ENCODE measurements at places on chromosomes 7 and 10. TPM values are rescaled to one million over a fixed set of nuclear protein-coding genes. Genes with fewer than 3 reads are reported as not detected.

- H3K4me1 ChIP-seq = no peaks in the 10 kb centered on the region
- no peak overlapping the region for H3K27ac ChIP-seq
- no peaks in the 10 kb centered on the region for H3K36me3 ChIP-seq
Observed at GRCh38 chr7:2681929-2682799, 5.8 kb upstream of the AMZ1 start.

GRCh38 chr7:38671911-38672905, 41.0 kb upstream of the AMPH start:
- DNase-seq = no peak
- H3K27ac ChIP-seq = no peak overlapping the region
- no peaks in the 10 kb centered on the region for H3K4me1 ChIP-seq
- no peaks in the 10 kb centered on the region for H3K36me3 ChIP-seq
- H3K27me3 ChIP-seq = no peaks in the 10 kb centered on the region
- no peak overlapping the region for H3K4me3 ChIP-seq

DNA sequence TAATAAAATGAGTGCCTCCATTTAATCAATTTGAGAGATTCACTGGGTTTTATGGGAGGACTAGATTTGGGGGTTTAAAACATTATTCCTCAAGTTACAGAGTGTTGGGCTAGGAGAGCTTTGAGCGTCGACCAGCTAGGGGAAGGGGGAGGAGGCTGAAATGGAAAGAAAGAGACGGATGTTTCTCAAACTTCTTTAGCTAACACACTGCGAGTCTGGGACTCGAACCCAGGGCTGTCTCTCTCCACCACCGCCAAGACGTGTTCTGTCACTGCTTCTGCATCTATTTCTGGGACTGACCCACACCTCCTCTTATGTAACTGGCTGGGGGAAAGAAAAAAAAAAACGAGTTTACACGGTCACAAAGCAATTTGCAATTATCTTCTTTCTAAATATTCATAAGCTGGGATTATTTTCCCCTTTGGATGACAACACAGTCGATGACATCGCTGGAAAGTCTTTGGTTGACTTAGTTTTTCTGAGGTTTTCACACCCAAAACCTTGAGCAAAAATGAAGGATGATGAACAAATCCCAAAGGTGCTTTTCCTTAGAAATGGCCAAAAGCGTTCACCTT, 27.2 kb downstream of the CHST15 start:
- H3K27ac ChIP-seq = no peak overlapping the region
- no peaks in the 10 kb centered on the region for H3K36me3 ChIP-seq
- H3K4me1 ChIP-seq = peaks cover 15% of the 10 kb centered on the region

DNA sequence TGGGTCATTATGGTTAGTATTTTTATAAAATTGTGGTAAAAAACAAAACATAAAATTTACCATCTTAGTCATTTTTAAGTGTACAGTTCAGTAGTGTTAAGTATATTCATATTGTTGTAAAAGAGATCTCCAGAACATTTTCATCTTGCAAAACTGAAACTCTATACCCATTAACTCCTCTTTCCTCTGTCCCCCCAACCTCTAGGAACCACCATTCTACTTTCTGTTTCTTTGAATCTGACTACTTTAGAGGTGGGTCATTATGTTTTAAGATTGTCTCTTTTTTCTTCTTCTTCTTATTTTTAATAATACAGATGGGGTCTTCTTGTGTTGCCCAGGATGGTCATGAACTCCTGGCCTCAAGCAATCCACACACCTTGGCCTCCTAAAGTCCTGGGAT, 84.1 kb downstream of the DOCK4 start:
- H3K27ac ChIP-seq = no peak overlapping the region
- no peaks in the 10 kb centered on the region for H3K4me1 ChIP-seq
- no peaks in the 10 kb centered on the region for H3K36me3 ChIP-seq
- no peaks in the 10 kb centered on the region for H3K27me3 ChIP-seq
- H3K4me3 ChIP-seq = no peak overlapping the region

DNA sequence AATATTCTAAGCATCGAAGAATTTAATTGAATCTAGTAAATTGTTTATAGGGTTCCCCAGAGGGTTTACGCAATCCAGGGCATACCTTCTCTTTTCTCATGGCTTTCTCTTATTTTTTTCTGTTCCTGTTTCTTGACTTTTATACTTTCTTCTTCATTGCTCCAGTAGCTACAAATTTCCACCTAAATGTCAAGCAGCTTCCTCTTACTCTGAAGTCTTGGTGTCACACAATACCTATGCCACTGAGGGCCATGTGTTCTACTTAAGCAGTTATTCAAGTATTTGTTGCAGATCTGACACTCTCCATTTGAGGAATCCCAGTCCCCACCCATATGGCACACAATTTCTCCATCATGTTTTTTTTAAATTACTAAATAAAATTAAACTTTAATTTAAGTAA, 343.1 kb upstream of the MBL2 start:
- no peak for DNase-seq
- no peaks in the 10 kb centered on the region for H3K36me3 ChIP-seq
- H3K27ac ChIP-seq = no peak overlapping the region
- H3K27me3 ChIP-seq = no peaks in the 10 kb centered on the region
- no peak overlapping the region for H3K4me3 ChIP-seq
- no peaks in the 10 kb centered on the region for H3K4me1 ChIP-seq

DNA sequence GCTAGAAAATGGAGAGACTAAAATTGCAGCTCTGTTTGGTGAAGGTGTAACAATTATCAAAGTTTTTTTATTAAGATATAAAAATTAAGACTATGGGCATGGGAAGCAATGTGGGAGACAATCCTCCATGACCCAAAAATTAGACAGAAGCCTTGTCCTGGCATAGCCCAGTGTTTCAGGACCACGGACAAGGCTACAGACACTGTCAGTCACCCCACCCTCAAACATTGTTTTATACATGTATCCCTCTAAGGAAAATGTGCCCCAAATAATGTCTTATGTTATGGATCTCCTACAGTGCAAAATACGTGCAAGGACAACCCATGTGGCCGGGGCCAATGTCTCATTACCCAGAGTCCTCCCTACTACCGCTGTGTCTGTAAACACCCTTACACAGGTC, 24.0 kb downstream of the HABP2 start:
- no peaks in the 10 kb centered on the region for H3K27me3 ChIP-seq
- H3K36me3 ChIP-seq = no peaks in the 10 kb centered on the region
- no peak overlapping the region for H3K27ac ChIP-seq
- no peaks in the 10 kb centered on the region for H3K4me1 ChIP-seq
- H3K4me3 ChIP-seq = no peak overlapping the region

DNA sequence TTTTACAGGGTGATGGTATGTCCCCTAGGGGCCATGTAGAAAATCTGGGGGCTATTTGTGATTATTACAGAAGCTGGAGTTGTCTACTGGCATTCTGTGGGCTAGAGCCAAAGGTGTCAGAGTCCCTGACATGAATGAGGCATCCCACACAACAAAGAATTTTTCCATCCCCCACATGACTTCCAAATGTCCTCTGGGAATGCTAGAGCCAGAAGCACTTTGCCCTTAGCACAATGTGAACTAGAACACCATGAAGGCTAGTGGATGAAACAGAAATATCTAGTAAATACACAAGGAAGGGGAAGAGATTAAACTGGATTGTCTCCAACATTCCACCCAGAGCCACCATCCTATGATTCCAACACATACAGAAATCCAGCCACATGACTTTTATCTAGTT, 46.9 kb downstream of the FAM13C start:
- H3K4me1 ChIP-seq = peaks cover 37% of the 10 kb centered on the region
- H3K27me3 ChIP-seq = no peaks in the 10 kb centered on the region
- H3K27ac ChIP-seq = peak overlapping the region; percentile 19
- H3K4me3 ChIP-seq = no peak overlapping the region

- H3K27ac ChIP-seq = no peak overlapping the region
- H3K36me3 ChIP-seq = no peaks in the 10 kb centered on the region
- DNase-seq = no peak
Observed at GRCh38 chr10:114893251-114893650, 44.7 kb upstream of the TRUB1 start.

- no peaks in the 10 kb centered on the region for H3K4me1 ChIP-seq
- H3K27me3 ChIP-seq = no peaks in the 10 kb centered on the region
- H3K4me3 ChIP-seq = no peak overlapping the region
- DNase-seq = peak; percentile 16
- H3K27ac ChIP-seq = no peak overlapping the region
Observed at GRCh38 chr10:67079126-67079525, 153.3 kb downstream of the LRRTM3 start.

DNA sequence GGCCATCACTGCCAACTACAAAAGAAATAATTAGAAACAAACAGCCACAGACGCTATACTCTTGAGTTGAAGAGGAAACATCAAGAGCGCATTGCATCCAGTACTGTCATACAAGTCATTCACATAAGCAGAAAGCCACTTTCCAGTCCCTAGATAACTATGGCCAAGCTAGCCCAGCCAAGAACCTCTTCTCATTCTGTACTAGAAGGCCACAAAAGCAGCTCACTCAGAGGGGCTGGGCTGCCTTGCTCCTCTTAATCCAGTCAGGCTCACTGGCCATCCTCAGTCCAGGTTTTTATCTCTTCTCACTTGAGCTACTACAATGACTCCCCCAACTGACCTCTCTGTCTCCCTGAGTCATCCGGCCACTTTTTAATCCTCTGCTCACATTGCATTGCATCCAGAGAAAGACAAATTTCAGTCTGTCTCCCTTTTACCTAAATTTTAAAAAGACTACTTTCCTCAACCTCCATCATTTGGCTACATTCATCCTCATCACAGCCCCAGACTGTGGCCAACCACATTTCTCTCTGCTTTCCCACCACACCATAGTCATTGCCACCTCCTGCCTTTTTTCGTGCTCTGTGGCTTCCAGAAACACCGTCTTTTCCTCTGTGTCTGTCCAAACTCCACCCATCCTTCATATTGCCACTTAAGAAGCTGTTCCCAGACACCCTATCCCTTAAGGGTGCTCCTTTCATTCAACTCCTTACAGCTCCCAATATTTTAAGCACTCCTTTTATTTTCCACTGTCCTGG, 25.0 kb downstream of the PPP1R3C start:
- peak overlapping the region; percentile 88 for H3K27ac ChIP-seq
- H3K4me1 ChIP-seq = peaks cover 45% of the 10 kb centered on the region
- no peak overlapping the region for H3K4me3 ChIP-seq
- no peaks in the 10 kb centered on the region for H3K36me3 ChIP-seq
- no peak for DNase-seq

DNA sequence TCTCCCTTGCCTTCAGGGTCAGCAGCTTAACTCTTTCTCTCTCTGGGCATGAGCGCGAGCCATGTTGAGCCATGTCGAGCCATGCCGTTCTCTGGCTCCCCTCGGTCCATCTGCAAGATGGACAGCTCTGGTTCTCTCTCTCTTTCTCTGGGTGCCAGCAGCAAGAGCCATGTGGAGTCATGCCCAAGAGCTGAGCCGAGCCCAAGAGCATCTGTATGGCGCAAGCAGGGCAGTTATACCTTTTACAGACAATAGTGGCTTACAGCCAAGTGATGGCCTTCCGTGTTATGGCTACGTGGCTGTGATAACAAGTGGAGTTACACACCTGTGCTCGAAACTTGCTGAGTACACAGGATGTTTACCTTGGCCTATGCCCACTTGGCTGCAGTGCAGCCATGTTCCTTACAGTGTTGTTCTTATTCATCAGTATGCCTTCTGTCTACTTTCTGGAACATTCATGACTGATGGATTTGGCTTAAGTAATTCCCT, 327.7 kb downstream of the GLRX3 start:
- DNase-seq = peak; percentile 36
- H3K27me3 ChIP-seq = no peaks in the 10 kb centered on the region
- H3K36me3 ChIP-seq = no peaks in the 10 kb centered on the region
- no peak overlapping the region for H3K4me3 ChIP-seq

DNA sequence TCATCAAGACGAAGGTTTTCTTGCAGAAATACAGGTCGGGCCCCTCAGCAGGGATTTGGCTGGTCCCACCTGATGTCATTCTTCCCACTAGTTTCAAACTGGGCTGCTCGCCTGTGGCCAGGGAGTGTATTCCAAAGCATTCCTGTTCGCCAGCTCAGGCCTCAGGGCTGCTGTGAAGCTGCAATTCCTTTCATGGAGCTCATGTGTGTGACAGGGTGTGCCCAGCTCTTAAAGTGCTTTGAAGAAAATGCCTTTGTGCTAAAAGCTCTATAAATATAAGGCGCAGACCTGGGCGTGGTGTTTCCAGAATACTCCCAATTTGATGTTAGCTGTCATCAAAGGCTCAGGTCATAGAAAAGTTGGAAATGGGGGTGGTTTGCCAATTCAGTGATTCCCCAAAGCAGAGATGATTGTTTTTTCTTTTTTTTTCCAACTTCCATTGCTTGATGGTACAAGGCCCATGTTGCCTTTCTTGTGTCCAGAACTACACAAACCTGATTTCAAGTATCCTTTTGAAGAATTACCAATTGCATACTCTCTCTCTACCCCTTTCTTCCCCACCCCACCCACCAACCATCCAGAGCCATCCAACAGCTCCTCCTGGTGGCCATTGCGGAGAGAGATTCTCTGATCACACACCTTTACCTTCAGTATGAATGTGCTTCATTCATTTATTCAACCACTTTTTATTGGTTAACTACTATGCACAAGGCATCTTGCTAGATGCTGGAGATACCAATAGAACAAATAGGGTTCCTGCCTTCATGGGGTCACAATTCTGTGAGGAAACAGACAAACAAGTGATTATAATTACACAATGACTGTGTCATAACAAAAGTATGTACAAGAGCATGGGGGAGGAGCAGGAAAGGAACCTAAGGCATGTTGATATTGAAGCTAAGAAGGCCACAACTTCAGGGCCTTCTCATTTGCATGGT, 297.3 kb upstream of the LYZL1 start:
- H3K4me1 ChIP-seq = no peaks in the 10 kb centered on the region
- no peaks in the 10 kb centered on the region for H3K36me3 ChIP-seq
- no peaks in the 10 kb centered on the region for H3K27me3 ChIP-seq
- no peak overlapping the region for H3K27ac ChIP-seq
- H3K4me3 ChIP-seq = no peak overlapping the region
- peak; percentile 63 for DNase-seq

GRCh38 chr7:114663502-114663901, 248.9 kb downstream of the FOXP2 start:
- H3K4me3 ChIP-seq = no peak overlapping the region
- no peaks in the 10 kb centered on the region for H3K36me3 ChIP-seq
- H3K27ac ChIP-seq = no peak overlapping the region
- H3K27me3 ChIP-seq = no peaks in the 10 kb centered on the region

GRCh38 chr10:49661140-49661856, 18.2 kb upstream of the C10orf53 start:
- H3K4me3 ChIP-seq = no peak overlapping the region
- H3K4me1 ChIP-seq = no peaks in the 10 kb centered on the region

GRCh38 chr10:26474026-26474425, 35.9 kb downstream of the APBB1IP start:
- H3K4me1 ChIP-seq = no peaks in the 10 kb centered on the region
- H3K4me3 ChIP-seq = no peak overlapping the region
- no peaks in the 10 kb centered on the region for H3K27me3 ChIP-seq
- no peak for DNase-seq

GRCh38 chr10:32190890-32191491, 134.8 kb upstream of the KIF5B start:
- no peak for DNase-seq
- H3K4me3 ChIP-seq = no peak overlapping the region
- no peaks in the 10 kb centered on the region for H3K4me1 ChIP-seq
- no peaks in the 10 kb centered on the region for H3K36me3 ChIP-seq
- no peak overlapping the region for H3K27ac ChIP-seq

FEZF1 gene
- total RNA-seq = not detected

CPN1 gene
- total RNA-seq = not detected

SLC18A2 gene
- 16.6 TPM for total RNA-seq

CPA4 gene
- total RNA-seq = 2.7 TPM

TRA2A gene
- total RNA-seq = 18.6 TPM

GPR85 gene
- total RNA-seq = 1.4 TPM

GPR22 gene
- total RNA-seq = 0.06 TPM

SSC4D gene
- total RNA-seq = 1.9 TPM
